Parietal lobe (tissue), 2 donors: ENCODE measurements at places on chromosomes 2 and 18. TPM values are rescaled to one million over a fixed set of nuclear protein-coding genes. Genes with fewer than 3 reads are reported as not detected.

Gene KATNAL2
- 3.1 TPM for total RNA-seq

Gene NTSR2
- total RNA-seq: not detected

Gene CNGA3
- 6.3 TPM for total RNA-seq

Gene RUFY4
- total RNA-seq: not detected
